ENCODE measurements at places on chromosomes 1 and 21.

DNA sequence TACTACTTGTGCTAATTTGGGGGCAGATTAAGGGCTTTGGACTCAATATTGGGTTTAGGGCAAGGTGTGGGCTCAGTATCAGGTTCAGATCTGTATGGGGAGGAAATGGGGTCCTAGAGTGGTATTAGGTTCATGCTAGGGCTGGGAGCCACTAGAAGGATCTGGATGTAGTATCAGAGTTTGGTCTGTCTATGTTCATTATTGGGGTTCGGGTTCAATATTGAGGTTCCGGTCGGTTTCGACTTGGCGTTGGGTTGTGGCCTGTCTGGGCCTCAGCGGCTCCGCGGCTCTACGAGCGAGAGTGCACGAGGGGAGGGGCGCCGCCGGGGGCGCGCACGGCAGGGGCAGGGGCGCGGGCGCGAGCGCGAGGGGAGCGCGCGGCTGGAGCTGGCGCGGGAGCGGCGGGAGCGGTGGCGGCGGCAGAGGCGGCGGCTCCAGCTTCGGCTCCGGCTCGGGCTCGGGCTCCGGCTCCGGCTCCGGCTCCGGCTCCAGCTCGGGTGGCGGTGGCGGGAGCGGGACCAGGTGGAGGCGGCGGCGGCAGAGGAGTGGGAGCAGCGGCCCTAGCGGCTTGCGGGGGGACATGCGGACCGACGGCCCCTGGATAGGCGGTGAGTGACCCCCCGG is at the start of gene PTPRF:
PTPRF (plus strand) TSS at position 401 of the 624 bp plus-strand sequence. CDS start 14,193 bp downstream, outside the sequence.
- no peak for DNase-seq

DNA sequence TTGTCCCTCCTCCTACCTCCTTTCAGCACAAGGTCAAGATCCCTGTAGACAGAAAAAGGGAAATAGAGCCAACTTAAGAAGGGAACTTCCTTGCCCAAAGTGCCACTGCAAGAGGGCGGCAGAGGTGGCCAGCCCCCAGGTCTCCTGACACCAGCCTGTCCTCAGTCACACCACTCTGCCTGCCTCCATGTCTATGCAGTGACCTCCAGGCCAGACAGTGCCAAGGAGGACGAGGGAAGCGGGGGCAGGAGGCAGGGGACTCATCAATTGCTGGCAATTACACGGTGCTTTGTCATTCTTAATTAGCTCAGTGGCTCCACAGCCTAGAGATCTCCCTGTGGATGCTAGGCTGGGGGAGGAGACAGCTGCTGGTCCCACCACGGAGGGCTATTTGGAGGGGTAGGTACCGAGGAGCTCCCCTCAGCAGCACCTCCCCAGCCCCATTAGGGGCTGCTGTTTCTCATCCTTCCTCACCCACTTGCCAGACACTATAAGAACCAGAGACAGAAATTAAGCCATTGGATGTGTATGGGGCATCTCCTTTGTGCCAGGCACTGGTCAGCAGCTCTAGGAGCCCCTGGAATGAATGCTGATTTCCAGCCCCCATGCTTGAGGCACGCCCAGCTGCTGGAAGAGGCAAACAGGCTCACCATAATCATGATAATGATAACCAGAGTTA is 6.1 kb upstream of the LDLRAP1 start:
- no peak for DNase-seq

- DNase-seq = no peak
Observed at GRCh38 chr1:82464362-82465001, 663.7 kb downstream of the ADGRL2 start.

- DNase-seq = no peak
Observed at GRCh38 chr1:6601923-6602668, 573 bp downstream of the KLHL21 start.

GRCh38 chr1:9332513-9333143 is 39.9 kb downstream of the SPSB1 start:
- no peak for DNase-seq

DNA sequence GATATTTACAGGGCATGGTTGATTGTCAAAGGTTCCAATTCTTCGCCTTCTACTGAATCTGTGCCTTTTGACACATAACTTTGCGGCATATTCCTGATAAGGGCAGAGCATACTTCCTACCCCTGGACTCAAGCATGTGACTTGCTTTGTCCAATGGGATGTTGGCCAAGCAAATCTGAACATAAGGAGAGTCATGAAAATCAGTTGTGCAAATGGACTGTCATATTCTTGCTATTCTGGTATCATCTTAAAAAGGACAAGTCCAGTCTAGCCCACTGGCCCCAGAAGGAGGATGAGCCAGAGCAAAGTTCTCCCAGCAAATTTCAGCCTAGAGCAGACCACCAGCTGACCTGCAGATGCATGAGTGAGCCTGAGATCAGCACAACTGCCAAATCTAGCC is 41.0 kb upstream of the MUTYH start:
- DNase-seq = no peak

- no peak for DNase-seq
Observed at GRCh38 chr1:32767641-32768040, 49.5 kb downstream of the YARS1 start.

DNA sequence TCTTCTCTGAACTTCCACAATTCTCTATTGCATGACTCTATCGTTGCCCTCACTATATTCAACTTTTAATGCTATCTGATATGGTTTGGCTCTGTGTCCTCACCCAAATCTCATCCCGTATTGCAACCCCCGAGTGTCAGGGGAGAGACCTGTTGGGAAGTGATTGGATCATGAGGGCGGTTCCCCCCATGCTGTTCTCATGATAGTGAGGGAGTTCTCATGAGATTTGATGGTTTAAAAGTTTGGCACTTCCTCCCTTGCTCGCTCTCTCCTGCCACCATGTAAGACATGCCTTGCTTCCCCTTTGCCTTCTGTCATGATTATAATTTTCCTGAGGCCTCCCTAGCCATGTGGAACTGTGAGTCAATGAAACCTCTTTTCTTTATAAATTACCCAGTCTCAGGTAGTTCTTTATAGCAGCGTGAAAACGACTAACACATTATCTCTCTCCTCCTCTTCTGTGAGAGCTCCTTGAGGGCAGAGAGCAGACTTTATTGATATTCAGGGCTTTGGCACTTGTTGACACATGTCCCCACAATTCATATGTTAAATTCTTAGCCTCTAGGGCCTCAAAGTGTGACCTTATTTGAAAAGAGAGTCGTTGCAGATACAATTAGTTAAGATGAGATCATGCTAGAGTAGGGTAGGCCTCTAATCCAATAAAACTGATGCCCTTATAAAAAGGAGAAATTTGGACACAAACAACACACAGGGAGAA is 52.1 kb downstream of the ADCY10 start:
- DNase-seq = no peak

GRCh38 chr1:53259932-53260331 is 21.6 kb upstream of the MAGOH start:
- no peak for DNase-seq

- no peak for DNase-seq
Observed at GRCh38 chr1:151325231-151325630, 2.0 kb downstream of the PI4KB start.

- DNase-seq = no peak
Observed at GRCh38 chr21:18810136-18810535, 406.6 kb upstream of the TMPRSS15 start.

GRCh38 chr1:52814465-52814864 is 28.1 kb upstream of the ZYG11A start:
- DNase-seq = no peak

- DNase-seq = no peak
Observed at GRCh38 chr1:99520121-99520520, 125.8 kb upstream of the PALMD start.

GRCh38 chr1:204289280-204289679 is 70.4 kb downstream of the PLEKHA6 start:
- no peak for DNase-seq

DNA sequence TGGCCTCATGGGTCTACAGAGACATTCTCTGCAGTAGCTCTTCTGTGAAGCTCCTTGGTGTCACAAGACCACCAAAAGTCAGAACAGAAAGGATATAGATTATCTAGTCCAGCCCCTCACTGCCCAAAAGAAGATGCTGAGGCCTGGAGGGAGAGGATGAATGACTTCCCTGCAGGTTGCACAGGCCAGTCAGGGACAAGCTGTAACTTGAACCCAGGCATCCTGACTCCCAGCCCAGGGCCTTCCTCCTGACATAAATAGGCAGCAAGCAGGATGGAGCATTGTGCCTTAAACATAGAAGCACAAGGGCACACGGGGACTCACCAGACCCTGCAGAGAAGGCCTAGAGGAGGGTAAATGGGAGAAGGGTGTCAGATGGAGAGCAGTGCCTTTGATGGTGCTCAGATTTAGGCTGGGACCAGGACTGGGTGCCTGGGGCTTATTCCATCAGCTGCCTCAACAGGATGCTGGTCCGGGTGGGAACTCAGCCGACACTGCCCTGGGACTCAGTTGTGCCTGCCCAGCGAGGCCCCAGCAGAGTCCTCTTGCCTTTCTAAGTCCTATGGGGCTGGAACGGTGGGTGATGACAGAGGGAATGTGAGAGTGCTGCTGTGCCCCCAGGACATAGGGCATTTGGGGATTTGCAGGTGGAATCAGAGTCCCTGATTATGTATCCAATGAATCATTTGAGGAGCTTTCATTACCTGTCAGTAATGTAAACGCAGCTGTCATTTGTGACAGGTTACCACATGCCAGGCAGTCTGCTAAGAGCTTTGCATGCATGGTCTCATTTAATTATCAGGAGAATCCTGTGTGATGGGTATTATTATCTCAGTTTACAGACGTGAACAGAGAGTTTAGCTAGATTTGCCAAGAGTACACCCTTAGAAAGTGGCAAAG is 13.2 kb downstream of the S100A7A start:
- no peak for DNase-seq

- DNase-seq = no peak
Observed at GRCh38 chr1:42037586-42037985, 115.6 kb upstream of the GUCA2B start.

- DNase-seq = no peak
Observed at GRCh38 chr1:37519613-37520012, 5.0 kb upstream of the MEAF6 start.

DNA sequence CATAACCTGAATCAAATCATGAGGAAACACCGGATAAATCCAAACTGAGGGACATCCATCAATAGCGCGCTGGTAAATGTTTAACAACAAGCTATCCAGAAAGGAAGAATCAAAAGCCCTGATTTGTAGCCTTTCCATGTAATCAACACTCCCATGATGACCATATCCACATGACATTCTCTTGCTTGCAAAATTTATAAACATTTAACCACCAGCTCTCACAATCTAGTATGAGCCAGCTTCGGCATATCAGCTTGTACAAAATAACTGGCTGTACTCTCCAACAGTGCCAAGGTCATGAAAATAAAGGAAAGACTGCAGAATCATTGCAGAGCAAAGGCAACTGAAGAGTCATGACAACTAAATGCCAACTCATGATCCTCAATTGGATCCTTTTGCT is 15.7 kb downstream of the HSD11B1 start:
- no peak for DNase-seq

DNA sequence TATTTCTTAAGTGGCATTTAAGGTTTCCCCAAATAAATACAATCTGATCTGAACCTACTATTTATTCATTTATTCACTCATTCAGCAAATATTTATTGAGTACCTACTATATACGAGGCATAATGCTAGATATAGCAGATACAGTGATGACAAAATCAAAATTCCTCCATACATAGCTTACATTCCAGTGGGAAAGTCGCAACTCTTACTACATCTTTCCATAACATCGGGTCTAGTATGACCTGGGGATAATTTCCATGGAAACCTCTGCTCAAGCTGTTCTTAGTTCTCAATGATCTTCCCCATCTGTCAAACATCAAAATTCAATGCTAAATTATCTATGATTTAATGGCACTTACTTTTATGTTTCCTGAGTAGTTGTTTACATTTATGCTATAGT is 70.8 kb upstream of the PRKACB start:
- no peak for DNase-seq

DNA sequence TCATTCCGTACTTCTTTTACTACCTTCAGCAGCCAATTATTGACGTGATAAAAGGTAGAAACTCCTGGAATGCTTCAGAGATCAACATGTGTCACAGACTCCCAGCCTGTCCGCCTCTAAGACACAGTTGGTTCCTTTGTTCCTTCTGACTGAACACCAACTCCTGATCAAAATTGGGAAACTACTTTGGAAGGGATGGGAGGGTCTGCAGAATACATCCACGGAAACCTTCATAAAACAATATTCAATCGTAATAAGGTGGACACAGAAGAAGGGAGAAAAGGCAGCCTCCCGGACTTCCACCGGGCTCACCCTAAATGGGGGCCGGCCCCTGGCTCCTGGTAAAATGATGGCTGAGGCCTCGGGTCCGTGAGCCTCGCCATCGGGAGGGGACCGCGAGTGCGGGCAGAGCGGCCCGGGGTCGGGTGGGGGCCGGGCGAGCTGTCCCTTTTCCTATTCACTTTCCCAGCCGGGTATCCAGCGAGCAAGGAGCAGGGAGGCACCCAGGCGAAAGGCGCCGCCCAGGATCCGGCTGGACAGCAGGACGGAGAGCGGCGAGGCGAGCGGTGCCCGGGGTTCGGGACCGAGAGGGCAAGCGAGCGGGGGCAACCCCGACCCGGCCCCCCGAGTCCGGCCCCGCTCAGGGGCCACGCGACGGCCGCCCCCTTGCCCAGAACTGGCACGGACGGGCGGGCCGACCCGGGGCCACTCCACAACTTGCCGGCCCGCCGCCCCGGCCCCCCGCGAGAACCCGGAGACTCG is 805 bp downstream of the NRIP1 start:
- no peak for DNase-seq

GRCh38 chr1:191876631-191877030 is 281.6 kb upstream of the RGS18 start:
- no peak for DNase-seq

DNA sequence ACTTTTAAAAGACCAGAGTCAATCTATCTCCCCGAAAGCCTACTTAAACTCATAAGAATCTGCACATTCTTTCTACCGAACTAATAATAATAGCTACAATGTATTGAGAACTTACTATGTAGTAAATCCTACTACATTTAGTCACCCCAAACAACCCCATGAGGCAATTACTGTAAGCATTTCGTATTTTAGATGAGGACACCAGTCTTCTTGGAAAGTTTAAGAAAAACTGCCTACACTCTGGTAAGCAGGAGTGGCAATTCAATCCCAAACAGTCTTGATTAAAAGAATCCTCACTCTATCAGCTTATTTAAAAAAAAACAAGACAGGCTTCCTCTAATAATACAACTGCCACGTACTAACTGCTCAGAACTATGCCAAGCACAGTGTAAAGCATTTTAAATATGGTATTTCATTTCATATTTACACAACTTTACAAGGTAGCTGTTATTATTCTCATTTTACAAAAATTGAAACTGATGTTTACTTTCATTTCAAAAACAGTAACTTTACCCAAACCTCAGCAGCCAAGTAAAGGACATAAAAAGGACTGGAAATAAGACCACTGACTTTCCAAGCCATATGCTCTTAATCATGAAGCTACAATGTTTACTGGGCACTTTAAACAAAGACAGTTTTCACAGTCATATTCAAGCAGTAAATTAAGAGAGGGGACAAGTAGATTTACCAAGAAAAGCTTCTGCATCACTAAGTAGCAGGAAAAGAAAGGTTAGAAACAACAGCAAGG is 13.9 kb downstream of the ARID4B start:
- DNase-seq = no peak

GRCh38 chr1:15094056-15094455 is 59.5 kb upstream of the TMEM51 start:
- DNase-seq = no peak

- DNase-seq = no peak
Observed at GRCh38 chr1:21220815-21221214, 44.1 kb upstream of the EIF4G3 start.

GRCh38 chr1:25813071-25813733 is 6.6 kb upstream of the MTFR1L start:
- DNase-seq = no peak

- no peak for DNase-seq
Observed at GRCh38 chr1:161501234-161501633, 4.0 kb upstream of the FCGR2A start.
